Stimulated activated CD8-positive, alpha-beta memory T cell treated with anti-CD3 and anti-CD28 coated beads, Interleukin-4, amount 100 ng/mL, for 1 hour (primary cell): ENCODE measurements at places on chromosomes 5 and 9.

DNA sequence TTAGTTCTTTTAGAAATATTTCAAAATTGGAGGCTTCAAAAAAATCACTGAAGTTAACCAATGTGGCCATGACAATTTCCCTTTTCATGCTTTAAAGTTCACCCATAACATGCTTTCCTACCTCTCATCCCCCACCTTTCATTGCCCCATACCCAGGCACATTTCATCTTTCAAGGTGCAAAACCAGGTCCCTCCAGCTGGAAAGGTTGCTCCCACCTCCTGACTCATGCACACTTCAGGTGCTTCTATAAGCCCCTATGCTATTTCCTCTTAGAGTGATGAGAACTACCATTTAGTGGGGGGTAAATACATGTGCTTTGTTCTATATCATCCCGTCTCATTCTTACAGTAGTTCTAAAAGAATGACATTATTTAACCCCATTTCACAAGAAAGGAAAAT lies 15.4 kb downstream of the FYB1 start:
- DNase-seq, result no peak

DNA sequence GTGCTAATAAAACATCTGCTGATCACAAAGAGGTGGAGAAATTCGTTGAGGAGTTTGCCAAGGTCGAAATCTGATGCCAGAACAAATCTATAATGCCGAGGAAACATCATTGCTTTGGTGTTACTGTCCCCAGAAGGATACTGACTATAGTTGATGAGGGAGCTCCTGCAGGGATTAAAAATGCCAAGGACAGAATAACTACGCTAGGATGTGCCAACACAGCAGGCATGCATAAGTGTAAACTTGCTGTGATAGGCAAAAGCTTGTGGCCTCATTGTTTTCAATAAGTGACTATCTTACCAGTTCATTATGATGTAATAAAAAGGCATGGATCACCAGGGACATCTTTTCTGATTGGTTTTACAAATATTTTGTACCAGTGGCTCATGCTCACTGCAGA lies 66.8 kb upstream of the ADCY2 start:
- DNase-seq, result no peak

DNA sequence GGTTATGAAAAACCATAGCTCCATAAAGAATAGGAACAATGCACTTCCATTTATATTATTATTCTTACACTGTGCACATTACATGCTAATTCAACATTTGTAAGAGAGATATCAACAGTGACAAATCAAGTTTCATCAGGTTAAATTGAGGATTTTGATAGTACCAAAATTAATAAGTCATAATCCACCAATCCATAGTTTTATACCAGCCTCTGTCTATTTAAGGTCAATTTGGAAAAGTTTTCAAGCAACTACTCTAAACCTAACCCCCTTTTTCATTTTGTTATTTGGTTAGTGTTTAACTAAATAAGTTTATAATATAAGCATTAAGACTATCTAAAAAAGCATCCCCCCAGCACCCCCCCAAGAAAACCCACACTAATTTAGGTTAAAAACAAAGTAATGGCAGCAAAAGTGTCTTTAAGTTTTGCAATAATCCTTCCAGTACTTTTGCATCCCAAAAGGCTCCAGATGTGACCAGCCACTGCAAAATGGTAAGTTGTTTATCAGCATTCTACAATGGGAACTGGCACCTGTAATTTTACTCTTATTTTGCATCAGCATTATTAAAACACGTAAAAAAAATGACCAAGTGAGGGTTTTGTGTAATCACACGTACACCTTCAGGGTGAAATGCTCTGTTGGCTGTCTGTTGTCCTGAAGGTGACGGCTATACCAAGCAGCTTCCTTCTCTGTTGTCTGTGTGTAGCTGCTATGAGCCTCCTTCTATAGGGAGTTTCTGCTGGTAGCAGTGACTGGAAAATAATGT lies 36.8 kb upstream of the SSBP2 start:
- no peak for DNase-seq

GRCh38 chr9:86077276-86077675 lies 22.1 kb downstream of the GOLM1 start:
- no peak for DNase-seq

GRCh38 chr9:69427286-69427685 lies 102.3 kb downstream of the ENTREP1 start:
- DNase-seq, result no peak

DNA sequence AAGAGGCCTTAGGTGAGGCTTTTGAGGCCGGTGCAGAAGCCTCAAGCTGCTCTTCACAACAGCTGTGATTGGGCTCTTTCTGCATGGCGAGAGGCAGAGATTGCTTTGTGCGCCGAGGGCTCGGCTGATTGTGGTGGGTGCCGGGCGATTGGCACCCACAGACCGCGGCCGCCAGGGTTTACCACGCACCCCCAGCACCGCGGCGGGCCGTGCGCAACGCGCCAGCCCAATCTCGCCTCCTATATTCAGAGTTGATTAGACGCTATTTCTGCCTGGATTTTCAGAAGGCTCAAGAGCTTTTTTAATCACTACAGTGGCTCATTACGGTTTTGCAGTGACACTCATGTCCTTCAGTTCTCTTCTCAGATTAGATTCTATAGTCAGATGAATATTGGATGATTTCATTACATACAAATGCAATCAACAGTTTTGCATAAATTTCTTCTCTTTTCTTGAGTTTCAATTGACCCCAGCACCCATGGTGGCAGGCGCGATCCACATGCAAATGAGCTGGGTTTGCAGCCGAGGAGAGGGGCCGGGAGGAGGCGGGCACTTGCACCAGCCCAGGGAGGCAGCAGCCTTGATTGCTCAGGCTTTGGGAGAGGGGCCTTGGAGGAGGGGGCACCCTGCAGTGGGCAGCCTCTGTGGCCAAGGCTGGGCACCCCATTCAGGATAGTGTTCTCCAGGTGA lies 33.8 kb upstream of the PTGS1 start:
- no peak for DNase-seq

GRCh38 chr5:42715785-42716184 lies 40.8 kb upstream of the CCDC152 start:
- DNase-seq, result no peak

DNA sequence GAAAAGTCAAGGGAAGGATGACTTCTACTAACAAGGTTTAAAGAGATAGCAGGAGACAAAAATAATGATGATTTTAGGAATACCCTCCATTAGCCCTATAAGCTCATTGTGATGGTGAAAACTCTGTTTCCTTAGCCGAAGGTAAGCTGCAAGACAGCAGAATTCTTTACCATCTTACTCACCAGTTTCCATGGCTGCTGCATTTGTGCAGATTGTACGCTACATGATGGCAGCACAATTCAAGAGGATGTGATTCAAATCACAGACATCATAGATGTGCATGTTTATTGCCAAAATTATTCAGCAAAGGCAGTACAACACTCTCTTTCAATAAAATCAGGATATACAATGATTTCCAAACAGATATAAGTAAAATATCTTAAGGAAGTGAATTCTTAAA lies 175.6 kb downstream of the SPATA31D1 start:
- no peak for DNase-seq

DNA sequence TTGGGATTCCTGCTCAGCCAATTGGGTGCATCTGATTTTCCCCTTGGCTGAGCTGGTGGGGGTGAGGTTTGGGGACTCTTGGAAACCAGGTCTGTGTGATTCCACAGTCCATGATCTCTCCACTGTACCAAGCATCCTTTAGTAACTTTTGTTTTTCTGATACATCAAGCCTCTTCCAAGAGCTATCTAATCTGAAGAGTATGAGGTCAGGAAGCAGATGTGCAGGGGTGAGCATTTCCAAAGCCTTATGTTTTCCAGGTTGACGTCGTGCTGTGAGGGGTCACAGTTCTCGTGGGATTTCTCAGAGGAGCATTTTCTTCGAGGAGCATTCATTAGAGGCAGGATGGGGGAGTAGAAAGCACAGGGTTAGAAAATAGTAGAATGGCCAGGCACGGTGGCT lies 95.3 kb downstream of the KLF4 start:
- no peak for DNase-seq

- DNase-seq, result no peak
These were observed 649 bp upstream of the GLE1 start for GRCh38 chr9:128503870-128504269.
